ENCODE measurements at places on chromosomes 3 and 15. TPM values are rescaled to one million over a fixed set of nuclear protein-coding genes. Genes with fewer than 3 reads are reported as not detected.

- no peak for DNase-seq
Measured at GRCh38 chr3:176514297-176514696, 683.0 kb downstream of the TBL1XR1 start.

- DNase-seq: no peak
Measured at GRCh38 chr15:64050281-64051092, 4.2 kb upstream of the DAPK2 start.

- DNase-seq: no peak
Measured at GRCh38 chr3:123712077-123712860, 127.4 kb upstream of the HACD2 start.

DNA sequence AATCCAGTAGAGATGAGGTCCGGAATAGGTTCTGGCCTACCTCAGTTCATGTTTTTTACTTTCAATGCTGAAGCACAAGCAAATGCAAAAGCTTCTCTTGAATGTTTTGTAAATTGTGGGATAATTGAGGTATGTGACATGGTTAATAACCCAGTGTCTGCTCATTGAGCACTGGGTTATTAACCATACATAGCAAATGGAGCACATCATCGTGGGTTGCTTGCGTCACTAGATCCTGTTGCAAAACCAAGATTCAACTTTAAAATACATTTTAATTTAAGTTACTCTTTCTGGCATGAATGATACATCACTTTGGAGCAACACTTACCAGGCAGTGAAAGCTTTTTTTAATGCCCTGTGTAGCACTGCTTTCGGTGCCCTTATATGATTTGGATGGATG, 165.6 kb downstream of the IGF1R start:
- no peak for DNase-seq

GRCh38 chr3:13690636-13691035, 141.7 kb downstream of the FBLN2 start:
- DNase-seq: no peak

DNA sequence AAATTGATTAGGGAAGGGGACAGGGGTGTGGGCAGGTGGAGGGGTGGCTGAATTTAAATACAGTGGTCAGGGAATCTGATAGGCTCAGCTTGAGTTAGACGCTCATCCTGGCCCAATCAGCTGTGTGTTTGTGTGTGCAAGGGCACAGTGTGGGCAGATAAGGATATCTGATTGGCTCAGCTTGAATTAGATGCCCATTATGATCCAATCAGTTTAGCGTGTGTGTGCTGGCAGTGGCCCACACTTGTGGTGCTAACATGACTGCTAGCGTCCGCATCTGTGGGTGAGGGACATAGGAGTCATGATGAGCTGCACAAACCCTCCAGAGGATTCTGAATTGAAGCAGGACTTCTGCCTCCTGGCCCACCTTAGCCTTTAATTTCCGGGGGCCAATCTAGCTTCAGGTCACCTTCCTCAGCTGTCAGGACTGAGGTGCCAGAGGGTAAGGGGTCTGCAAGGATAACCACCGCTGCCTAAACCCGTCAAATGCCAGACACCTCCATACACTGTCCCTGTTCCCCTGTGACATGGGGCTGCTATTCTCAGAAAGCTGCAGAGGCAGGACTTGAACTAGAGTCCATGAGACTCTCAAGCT, 97.3 kb downstream of the CORO2B start:
- DNase-seq: no peak

DNA sequence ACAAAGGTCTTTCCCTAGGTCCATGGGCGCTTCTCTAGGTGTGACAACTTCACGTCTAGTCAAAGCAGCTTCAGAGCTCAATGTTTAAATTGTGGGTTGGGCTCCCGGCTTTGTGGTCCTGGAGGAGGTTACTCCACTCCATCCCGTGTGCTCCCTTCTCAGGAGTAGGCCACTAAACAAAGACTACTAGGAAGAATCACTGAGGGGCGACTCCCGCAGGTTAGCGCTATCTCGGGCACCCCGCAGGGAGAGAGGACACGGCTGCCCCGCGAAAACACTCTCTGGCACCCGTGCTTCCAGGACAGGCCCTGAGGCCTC, 500 bp downstream of the PARP6 start:
- DNase-seq: no peak

DNA sequence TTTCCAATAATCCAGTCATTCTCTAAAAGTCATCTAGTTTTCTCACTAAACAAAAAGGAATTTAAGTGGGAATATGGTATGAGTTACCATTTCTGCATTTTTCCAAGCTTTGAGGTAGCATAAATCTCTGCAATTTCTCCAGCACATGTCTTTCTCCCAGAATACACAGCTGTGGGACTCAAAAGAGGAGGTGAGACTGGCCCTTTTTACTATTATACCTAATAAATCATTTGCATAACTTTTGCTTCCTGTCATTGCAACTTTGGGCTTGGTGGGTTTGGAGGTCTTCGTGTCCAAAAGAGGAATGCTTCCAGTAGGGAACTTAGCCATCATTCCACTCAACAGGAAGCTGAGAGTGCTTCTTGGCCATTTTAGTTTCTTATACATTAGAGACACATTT, 94.8 kb downstream of the FMN1 start:
- DNase-seq: no peak

- no peak for DNase-seq
Measured at GRCh38 chr3:194579091-194579606, 54.1 kb downstream of the TMEM44 start.

IQCF6 gene
- polyA plus RNA-seq: not detected

CCRL2 gene
- polyA plus RNA-seq: 10.2 TPM

GHSR gene
- polyA plus RNA-seq: not detected
